ENCODE measurements at places on chromosomes 16 and 17.

GRCh38 chr17:1865252-1866037 is 35.6 kb downstream of the RPA1 start:
- DNase-seq, result no peak

- no peak for DNase-seq
Observed at GRCh38 chr17:71870546-71870862, 250.3 kb upstream of the SOX9 start.

- DNase-seq, result no peak
Observed at GRCh38 chr16:74902161-74902560, 82.8 kb downstream of the WDR59 start.

- DNase-seq, result no peak
Observed at GRCh38 chr17:44759086-44759915, 513 bp downstream of the ADAM11 start.

DNA sequence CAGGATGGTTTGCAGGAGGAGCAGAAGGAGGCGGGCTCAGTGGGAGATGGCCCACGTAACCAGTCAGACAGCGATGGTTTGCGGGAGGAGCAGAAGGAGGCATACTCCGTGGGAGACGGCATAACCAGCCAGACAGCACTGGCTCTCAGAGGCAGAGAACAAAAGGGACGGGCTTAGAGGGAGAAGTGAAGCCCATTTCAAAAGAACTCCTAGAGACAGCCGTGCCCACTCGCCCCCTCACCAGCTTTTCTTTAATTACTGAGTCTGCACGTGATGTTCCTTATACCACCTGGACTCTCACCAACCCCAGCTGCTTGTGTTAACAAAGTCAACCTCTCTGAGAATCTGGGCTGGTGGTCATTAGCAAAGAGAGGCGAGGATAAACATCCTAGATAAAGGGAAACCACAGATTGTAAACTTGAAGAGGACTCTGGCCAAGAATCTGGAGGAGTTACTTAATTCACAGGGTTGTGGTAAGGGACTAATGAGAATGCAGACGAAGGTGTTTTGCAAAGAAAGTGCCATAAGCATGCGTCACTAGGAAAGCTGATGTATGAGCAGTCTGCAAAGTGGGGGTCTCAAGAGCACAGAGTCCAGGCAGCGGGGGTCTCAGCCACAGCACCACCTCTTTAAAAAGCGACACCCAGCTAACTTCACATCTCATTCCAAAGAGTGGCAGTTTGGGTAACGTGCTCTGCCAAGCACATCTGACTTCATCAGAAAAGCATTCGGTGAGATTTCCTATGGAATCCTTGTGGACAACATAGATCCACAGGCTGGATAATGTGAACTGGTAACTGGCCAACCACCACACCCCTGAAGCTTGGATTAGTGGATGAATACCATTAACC is 51.7 kb downstream of the NXN start:
- DNase-seq, result peak; percentile 96

- DNase-seq, result no peak
Observed at GRCh38 chr16:11306997-11307638, 26.0 kb upstream of the PRM1 start.

GRCh38 chr17:75587675-75588595 is at the start of gene MYO15B:
Gene MYO15B (plus strand): TSS chr17:75587800. CDS start chr17:75588058, 258 bp downstream.
- DNase-seq, result no peak

DNA sequence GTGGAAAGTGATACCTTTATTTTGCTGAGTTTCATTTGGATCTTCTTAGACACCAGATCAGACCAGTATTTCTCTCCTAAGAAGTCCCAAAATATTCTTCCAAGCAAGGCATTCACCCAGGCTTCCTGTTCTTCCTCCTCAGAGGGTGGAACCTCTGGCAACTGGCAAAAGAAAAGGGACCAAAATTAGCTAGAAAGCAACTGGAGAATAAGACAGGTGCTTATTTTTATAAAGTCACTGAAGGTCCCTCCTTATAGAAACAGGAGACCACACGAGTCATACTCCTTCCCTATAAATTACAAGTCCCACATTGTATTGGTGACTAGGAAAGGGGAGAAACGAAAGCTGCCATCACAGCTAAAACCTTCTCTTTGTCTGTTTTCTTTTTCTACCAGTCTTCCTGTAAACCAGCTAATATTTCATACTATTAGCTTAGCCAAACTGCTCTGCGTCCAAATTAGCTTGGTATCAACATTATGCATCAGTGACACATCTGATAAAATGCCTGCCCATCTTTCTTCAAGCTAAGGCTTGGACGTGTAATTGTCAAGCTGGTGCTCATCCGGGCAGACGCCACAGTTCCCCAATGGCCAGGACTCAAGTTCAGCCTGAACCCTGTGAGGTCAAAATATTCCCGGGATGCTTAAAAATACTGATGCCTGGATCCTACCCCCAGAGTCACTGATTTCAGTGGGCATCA is 47.5 kb upstream of the ERN1 start:
- no peak for DNase-seq

DNA sequence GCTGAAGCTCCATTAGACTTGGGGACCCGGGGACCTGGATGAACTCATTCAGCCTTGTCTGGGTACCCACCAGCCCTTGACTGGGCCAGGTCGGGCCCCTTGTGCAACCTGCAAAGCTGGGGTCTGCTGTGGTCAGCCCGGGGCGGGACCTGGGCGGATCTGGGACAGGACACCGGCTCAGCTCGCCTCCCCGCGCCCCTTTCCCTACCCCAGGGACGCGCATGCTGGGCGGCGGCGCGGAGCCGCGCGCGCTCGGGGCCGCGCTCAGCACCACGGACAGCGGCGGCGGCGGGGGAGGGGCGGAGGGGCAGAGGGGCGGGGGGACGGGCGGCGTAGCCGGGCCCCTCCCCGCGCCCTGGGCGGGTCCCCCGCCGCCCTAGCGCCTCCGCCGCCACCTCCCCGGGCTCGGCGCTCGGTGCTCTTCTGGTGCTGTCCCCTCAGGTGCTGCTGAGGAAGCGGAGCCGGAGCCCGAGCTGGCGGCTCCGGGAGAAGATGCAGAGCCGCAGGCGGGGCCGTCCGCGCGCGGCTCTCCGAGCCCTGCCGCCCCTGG is 7.4 kb downstream of the ACD start:
- DNase-seq, result peak; percentile 59

GRCh38 chr16:50202926-50203624 is 50.0 kb downstream of the TENT4B start:
- peak; percentile 78 for DNase-seq

DNA sequence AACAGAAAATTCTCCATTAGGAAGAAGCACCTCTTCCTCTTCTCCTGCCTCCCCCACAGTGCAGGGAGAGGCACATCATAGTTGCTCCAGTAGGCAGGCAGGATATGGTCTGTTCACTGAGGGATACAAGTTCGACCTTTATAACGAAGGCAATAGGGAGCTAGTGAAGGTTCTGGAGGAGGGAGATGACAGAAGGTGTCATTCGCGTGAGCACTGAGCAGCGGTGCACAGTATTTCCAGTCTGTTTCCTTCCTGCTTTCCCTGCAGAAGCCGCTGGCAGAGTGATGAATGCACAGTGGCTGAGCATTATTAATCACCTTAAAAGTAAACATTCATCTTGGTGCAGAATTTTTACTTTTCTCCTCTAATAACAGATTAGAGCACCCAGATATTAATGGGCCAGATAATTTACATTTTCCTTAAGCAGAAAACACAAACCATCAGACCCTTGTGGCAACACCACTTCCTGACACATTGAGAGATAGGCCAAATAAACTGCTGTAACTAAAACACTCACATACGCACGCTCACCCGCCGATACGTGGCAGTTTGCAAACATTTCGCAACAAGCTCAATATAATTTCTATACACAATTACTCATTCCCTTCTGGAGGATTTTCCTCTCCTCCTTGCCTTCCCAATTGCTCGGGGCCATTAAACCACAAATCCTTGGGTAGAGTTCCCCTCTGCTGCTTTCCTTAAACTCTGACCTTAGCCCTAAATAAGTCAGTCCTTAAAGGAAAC is 69.5 kb downstream of the AIPL1 start:
- DNase-seq, result peak; percentile 71

- no peak for DNase-seq
Observed at GRCh38 chr17:8072341-8072728, 15.2 kb downstream of the ALOX12B start.

GRCh38 chr16:30521873-30522641 is 4.3 kb downstream of the ZNF768 start:
- peak; percentile 98 for DNase-seq

GRCh38 chr17:62064029-62064790 is 868 bp downstream of the MED13 start:
- DNase-seq, result peak; percentile 35

DNA sequence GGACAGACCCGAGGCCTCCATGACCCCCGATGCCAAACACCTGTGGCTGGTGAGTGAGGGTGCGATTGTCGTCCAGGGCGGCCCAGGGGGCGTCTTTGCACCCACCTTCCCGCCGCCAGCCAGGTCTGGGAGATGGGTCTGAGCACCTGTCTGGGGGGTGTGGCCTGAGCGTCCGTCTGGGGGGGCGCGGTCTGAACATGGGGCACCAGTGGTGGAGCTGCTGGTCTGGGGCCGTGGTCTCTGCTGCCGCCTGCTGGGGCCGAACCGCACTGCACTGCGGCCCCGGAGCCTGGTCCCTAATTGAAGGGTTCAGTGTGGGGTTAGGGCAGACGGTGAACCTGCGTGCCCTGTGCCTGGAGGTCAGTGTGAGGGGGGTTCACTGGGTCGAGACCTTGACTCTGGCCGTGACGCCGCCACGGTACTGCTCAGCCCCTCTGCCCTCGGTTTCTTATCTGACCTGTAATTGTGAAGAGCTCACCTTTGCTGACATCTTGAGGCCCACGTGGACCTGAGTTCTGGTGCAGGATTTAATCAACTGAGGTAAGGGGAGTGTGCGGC is 12.6 kb upstream of the TCF25 start:
- peak; percentile 38 for DNase-seq

- DNase-seq, result no peak
Observed at GRCh38 chr17:37089956-37090355, 141.2 kb downstream of the AATF start.

DNA sequence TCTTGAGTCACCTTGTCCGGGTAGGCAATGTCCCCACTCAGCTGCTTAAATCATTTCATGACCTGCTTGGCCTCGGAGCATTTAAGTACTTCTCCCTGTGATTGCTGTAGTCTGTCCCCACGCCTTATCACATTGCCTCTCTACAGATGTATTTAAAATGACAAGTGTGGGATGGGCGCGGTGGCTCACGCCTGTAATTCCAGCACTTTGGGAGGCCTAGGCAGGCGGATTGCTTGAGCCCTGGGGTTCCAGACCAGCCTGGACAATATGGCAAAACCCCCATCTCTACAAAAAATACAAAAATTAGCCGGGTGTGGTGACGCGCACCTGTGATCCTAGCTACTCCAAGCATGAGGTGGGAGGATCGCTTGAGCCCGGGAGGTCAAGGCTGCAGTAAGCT is 1.3 kb upstream of the GJC1 start:
- DNase-seq, result no peak

- no peak for DNase-seq
Observed at GRCh38 chr16:54153240-54153934, 133.2 kb downstream of the IRX3 start.

GRCh38 chr17:61122326-61122913 is 277.2 kb upstream of the TBX2 start:
- DNase-seq, result no peak

GRCh38 chr16:8828541-8829165 is 31.0 kb downstream of the PMM2 start:
- DNase-seq, result peak; percentile 77

DNA sequence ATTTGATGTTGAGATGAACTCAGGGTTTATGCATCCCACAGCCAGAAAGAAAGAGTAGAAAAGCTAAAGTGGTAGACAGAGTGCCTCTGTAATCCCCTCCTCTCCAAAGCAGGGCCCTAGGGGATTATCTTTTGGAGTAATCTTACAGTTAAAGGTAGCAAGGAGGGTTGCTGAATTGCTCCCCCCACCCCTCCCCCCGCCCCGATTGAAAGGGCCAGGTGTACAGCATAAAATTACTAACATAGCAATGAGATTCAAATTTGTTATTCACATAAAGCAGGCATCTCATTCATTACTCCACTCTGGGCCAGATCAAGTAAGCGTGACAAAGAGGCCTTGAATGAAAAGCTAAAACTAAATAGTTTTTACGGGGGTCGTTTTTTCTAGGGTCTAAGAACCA is 72.7 kb downstream of the STH start:
- DNase-seq, result no peak

- DNase-seq, result no peak
Observed at GRCh38 chr17:38877130-38877851, 7.4 kb downstream of the LASP1 start.

DNA sequence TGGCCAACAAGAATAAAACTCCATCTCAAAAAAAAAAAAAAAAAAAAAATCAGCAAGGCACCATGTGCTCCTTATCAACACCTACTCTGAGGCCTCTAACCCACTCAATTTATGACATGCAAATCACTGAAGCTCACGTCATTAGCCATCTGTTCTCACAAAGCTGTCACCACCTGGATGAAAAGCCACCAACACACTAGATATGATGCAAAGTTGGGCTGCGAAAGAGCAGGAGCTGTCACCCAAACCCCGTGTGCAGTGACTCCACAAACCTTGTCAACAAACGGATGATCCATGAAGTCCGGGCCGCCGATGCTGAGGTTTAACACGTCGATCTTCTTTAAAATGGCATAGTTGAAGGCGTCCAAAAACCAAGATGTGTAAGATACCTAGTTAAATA is 25.3 kb downstream of the MBTPS1 start:
- no peak for DNase-seq

DNA sequence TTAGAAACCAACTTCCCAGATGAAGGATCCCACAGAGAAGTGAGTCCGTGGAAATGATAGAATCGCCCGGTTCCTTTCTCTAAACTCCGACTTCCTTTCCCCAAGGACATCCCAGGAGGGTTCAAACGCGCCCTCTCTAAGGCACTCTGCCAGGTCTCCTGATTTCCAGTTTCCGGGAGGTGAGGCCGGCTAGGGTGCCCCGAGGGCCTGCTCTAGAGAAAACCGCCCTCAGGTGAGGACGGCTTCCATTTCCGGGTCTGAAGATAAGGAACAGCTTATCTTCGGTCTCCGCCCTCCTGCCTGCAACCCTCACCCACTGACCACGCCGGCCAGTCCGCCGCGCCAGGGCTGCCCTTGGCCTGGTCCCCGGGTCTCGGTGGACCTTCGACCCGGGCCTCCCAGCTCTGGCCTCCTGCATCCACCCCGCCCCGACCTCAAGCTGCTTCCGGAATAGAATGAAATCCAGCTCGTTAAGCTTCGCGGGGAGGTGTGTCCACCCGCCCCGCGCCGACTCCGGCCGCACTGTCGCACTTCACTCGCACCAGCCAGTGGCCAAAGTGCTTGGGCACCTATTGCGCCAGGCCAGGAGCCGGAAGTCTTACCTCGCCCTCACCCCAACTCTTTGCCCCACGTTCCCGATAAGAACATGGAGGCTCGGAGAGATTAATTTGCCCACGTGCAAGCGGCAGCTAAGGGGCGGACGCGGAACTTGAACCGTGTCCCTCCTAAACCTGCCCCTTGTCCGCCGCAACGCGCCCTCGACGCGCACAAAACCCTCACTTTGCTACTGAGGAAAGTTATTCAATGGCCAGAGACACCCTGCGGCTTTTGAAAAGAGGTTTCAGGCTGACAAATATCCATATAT is 836 bp upstream of the MMP15 start:
- DNase-seq, result no peak

- DNase-seq, result peak; percentile 45
Observed at GRCh38 chr17:78709119-78709681, 72.9 kb downstream of the CYTH1 start.

Measured in Caki2 (cell line).